ENCODE measurements at places on chromosomes 6 and 20.

DNA sequence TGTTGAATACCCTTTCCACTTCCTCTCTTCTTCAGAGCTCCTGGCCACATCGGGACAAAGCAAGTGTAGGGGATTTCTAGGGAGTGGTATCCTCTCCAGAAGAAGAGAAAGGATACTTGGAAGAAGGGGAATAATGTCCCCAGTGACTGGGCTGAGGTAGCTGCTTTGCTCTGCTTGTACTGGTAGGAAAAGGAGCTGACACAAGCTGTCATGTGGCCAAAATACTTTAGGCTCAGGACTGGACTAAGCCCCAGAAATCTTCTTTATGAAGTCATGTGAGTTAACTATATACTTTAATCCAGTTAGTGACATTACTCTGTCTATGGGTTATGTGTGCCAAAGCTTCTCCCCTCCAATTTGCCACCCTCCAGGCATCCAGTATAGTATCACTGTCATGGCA is 40.5 kb downstream of the AKIRIN2 start:
- DNase-seq = no peak

- DNase-seq = no peak
Observed at GRCh38 chr20:24446811-24447210, 22.6 kb upstream of the SYNDIG1 start.

DNA sequence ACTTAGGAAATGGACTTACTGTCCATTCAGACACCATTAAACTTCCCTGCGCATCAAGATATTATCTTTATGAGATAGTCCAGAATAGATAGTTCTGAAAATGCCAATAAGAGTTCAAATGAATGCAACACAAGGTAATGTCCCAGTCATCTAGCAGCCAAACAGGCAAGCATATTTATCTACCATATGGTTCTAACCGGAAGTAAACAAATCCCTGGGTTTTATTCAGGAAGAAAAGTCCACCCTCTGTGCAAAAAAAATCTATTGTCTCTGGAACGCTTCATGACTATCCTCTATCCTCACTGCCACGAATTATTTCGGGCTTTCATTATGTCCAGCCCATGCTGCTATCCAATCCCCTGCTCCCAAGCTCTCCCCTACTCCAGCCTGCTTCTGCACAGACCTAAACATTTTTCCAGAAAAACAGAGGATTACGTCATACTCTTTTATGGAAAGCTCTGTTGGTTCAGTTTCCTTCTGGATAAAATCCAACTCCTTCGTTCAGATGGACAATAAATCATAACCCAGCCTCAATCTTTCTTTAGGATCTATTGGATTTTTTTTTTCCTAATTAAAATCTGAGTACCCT is 11.4 kb downstream of the PPIL6 start:
- DNase-seq = no peak

GRCh38 chr20:4070323-4071177 is 55.2 kb upstream of the RNF24 start:
- DNase-seq = no peak

- DNase-seq = no peak
Observed at GRCh38 chr6:42933205-42933604, 3.9 kb downstream of the CNPY3 start.

- DNase-seq = no peak
Observed at GRCh38 chr6:7311917-7312615, 933 bp downstream of the SSR1 start.

GRCh38 chr6:24431045-24431451 is 28.3 kb downstream of the MRS2 start:
- DNase-seq = peak; percentile 27

DNA sequence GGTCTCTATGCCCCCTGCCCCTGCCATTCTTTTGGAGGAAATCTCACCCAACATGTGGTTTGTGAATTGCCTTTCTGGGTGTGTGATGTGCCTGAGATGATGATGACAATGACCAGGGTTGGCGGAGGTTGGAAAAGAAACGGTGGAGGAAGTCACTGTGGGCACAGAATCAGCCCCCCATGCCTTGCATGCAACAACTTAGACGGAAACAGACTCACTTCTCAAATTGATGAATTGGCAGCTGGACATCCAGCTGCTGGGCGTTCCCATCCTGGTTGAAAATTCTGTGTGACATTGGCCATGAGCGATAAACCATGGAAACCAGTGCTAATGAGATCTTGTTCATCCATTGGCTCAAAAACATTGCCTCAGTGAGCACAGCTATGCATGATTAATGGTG is 95.8 kb upstream of the LY86 start:
- no peak for DNase-seq

- no peak for DNase-seq
Observed at GRCh38 chr20:49710971-49711666, 2.6 kb downstream of the B4GALT5 start.

GRCh38 chr6:115971785-115972184 is 88.9 kb downstream of the FRK start:
- no peak for DNase-seq

GRCh38 chr6:93139408-93140081 is 279.8 kb downstream of the EPHA7 start:
- no peak for DNase-seq

- no peak for DNase-seq
Observed at GRCh38 chr6:22621701-22622100, 52.3 kb downstream of the HDGFL1 start.

DNA sequence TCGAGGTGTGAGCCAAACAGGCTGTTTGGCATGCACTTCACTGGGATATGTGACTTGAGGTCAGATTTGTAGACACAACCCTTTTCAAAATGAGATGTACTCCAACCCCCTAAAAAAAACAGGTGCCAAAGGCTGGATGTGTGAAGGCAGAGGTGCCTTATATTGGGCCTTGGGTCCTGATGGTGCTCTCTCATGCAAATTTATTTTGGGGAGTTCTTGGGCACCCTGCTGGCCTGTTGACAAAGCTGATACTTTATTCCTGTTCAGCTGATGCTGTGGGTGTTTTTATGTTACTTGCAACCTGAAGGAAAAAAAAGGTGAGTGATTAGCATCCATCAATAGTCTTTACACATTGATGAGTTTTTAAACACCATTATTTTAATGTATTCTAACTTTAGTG is 121.5 kb downstream of the DNAH8 start:
- no peak for DNase-seq

GRCh38 chr20:19932170-19932667 is 84.9 kb upstream of the NAA20 start:
- no peak for DNase-seq

- DNase-seq = no peak
Observed at GRCh38 chr6:149923327-149923986, 536 bp upstream of the RAET1G start.

- no peak for DNase-seq
Observed at GRCh38 chr20:39155971-39156370, 193.8 kb downstream of the DHX35 start.

GRCh38 chr20:9609887-9610502 is 95.6 kb downstream of the LAMP5 start:
- DNase-seq = peak; percentile 61

- no peak for DNase-seq
Observed at GRCh38 chr6:46199387-46199786, 28.6 kb upstream of the ENPP5 start.

DNA sequence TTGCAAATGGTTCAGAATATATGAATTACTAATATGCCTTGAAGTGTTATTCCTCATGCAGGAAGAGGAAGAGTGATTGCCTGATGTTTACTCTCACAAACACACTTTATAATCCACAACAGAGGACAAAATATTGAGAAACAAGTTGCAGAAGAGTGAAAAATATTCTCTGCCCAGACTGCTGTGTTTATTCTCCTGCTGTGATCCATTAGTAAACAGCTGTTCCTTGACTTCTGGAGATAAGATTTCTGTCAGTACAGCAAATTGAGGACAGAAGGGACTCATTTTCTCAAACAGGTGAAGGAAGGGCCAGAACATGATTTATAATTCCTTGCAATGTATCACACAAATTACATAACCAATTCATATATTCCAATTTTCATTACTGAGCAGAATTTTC is 148.0 kb downstream of the EPM2A start:
- DNase-seq = no peak

GRCh38 chr6:112272799-112273198 is 18.4 kb upstream of the LAMA4 start:
- no peak for DNase-seq

DNA sequence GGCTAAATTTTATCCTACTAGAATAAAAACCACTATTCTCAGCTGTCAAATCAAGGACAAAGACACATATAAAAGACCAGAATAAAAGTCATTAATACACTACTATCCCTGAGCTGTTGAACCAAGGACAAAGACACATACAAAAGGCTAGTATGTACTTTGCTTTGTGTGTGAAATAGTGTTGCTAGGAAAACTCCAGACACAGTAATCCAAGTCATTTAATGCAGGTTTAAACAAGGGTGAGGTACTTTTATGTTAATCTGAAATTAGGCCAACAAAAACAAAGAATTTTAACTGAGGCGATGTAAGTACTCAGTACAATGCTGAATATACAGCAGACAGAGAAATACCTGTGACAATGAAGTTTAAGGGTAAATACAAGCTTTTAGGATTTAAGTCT is 18.9 kb downstream of the GCLC start:
- DNase-seq = no peak

DNA sequence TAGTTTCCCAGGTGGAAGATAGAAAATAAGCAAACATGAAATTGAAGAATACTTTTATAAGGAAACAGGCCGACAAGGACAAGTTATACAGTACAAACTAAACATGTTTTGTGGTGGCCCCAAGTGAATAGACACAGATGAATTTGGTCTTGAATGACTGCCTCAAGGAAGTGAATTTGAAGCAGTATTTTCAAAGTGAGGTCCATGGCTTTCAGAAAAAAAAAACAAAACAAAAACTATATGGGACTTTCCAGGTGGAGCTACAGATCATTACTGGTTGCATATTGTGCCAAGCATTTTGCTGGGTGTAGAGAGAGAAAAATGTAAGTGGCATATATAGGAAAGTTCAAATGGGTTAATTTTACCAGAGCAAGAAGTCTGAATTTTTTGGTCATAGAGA is 68.8 kb downstream of the CYB5R4 start:
- DNase-seq = no peak

DNA sequence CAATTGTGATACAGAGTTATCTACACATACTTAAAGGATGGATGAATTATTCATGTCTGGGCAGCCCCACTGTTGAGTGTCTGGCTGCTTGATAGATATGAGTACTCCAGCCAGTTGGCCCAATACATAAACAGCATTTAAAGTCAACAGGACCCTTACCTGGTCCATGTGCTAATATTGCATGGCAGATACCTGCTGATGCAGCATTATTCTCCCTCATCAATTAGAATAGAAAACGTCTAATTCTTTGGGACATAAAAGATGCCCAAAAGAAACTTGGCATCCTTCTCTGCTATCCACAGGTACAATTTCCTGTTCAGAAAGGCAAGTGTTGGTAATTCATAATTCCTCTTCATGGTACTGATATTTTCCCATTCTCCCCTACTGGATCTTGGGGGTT is 550.8 kb downstream of the TFAP2B start:
- DNase-seq = no peak

DNA sequence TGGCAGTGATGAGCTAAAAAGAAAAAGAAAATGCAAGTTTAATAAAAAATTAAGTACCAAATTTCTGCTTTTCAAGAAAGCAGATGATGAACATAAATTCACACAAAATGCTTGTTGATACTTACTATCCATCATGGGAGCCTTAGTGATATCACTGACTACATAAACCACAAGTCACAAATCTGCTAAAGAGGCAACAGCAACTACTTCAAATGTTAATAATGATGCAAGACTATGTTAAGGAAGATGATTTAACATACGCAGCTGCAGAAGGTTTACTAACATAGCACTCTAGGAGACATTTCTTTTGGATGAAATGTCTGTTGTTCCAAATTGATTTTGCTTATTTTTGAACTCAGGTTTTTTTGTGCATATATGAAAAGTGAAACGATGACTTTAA is 18.6 kb downstream of the FYN start:
- DNase-seq = no peak

- DNase-seq = no peak
Observed at GRCh38 chr6:39409889-39410288, 87.4 kb upstream of the KCNK16 start.

- no peak for DNase-seq
Observed at GRCh38 chr6:73858376-73858775, 162.4 kb downstream of the CD109 start.

GRCh38 chr20:40774252-40774651 is 85.2 kb upstream of the MAFB start:
- DNase-seq = no peak

DNA sequence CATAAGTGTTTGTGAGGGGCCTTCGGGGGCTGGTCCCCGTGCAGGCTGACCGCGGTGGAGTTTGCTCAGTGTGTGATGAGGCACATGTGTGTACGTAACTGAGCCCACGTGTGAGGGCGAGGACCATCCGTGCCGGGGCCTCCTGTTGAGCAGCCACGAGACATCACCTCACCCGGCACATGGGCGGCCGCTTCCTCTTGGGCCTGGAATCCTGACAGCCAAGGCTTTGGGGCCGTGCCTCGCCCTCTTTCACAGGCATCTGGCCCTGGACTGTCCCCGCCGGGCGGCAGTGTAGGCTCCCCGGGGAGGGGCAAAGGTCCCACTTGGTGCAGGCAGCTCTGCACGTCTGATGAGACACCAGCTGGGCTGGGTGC is 202.3 kb downstream of the DLL1 start:
- peak; percentile 27 for DNase-seq

- DNase-seq = no peak
Observed at GRCh38 chr6:125913864-125914351, 42.7 kb upstream of the HINT3 start.

- DNase-seq = no peak
Observed at GRCh38 chr6:166143011-166143410, 24.6 kb downstream of the TBXT start.

GRCh38 chr6:42960243-42961019 is at the start of gene GNMT:
Gene GNMT (plus strand): TSS chr6:42960754. CDS start chr6:42960768, 14 bp downstream.
- DNase-seq = peak; percentile 52

GRCh38 chr6:708237-708598 is 15.3 kb upstream of the EXOC2 start:
- no peak for DNase-seq

- no peak for DNase-seq
Observed at GRCh38 chr20:59039233-59039632, 3.4 kb downstream of the PRELID3B start.

DNA sequence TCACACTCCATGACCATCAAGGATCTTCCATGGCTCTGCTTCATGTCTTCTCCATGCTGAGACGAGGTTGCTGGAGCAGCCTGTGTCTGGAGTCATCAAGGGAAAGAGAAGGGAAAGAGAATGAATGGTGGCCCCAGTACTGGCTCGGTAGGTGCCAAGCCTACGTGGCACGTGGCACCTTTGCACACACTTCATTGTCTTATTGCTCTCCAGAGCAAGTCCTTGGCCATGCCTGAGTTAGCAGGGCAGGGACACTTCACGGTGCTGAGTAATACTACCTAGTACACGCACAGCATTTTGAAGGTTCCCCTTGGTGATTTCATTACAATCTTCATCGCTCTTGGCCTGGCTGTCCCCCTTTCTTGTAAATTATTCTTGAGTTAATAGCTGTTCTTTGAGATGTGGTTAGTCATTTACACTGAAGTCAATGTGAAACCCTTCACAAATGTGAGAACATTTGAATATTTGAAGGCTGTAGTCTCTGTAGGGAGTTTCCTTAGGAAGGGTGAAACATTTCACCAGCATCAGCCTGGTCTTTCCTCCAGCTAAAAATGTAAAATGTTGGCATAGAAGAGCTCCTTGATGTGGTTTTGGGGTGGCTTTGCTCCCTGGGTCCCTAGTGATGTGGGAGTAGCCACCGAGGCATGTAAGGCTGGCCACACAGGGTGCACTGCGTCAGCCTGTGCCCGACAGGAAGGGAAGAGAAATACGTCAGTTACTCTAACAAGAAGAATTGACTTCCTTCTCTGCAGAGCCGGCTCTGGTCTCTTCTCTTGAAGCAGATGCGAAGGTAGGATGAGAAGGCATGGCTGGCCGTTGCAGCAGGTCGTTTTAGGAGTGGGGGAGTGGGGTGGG is at the start of gene SYTL3:
Gene SYTL3, plus strand, starts transcription at position 766 of the 855 bp plus-strand sequence. CDS start 13,215 bp downstream, outside the sequence.
- DNase-seq = peak; percentile 90

- no peak for DNase-seq
Observed at GRCh38 chr6:144678844-144679243, 393.7 kb downstream of the UTRN start.

All from stimulated activated CD4-positive, alpha-beta T cell treated with anti-CD3 and anti-CD28 coated beads, Interleukin-15, amount 100 ng/mL, for 24 hours (primary cell).